ENCODE measurements at places on chromosomes 6 and 20. TPM values are rescaled to one million over a fixed set of nuclear protein-coding genes. Genes with fewer than 3 reads are reported as not detected.

DNA sequence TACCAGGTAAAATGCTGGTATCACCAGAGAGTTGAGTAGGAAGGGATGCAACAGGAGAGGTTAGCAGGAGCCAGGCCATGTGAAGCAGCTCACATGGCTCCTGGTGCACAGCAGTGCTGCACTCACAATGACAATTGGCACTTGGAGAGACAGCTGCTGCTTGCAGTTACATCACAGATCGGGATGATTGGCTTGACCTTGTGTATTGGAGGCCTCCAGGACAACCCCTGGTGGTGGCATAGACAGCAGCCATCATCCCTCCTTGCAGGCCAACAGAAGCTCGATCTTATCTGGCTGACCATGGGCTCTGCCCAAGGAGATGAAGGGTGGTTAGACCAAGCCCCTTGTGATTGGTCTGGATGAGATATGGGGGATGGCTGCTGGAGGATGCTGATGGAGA is 73.0 kb downstream of the EYA2 start:
- DNase-seq: no peak

- DNase-seq: no peak
Measured at GRCh38 chr6:75084872-75085381, 120.9 kb downstream of the COL12A1 start.

GRCh38 chr20:12051206-12052163 is 133.8 kb downstream of the BTBD3 start:
- DNase-seq: no peak

DNA sequence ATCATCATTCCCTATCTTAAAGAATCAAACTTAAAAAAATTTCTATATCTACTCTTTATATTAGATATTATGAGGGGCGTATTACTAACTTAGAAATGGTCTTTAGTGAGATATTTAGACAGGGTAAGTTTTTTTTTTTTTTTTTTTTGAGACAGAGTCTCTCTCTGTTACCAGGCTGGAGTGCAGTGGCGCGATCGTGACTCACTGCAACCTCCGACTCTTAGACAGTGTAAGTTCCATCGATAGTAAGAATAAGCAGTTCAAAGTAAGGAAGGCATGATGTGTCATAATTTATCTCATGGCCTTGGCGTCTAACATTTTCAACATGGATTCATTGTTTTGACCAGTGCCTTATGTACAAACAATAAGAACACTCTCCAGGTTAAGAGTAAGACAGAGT is 72.4 kb downstream of the MLIP start:
- DNase-seq: no peak

DNA sequence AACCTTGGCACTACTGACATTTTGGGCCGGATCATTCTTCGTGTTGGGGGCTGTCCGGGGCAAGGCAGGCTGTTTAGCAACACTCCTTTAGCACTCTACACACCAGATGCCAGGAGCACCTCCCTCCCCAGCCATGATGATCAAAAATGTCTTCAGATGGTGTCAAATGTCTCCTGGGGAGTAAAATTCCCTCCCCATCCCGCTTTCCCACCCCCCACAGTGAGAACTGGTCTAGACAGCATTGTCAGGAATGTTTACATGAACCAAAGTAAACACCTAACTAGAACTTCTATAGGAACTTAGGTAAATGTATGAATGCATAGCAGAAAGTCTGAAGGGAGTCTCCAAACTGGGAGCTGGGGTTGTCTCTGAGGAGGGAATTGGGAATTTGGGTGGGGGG is 70.0 kb upstream of the TOP1 start:
- no peak for DNase-seq

GRCh38 chr6:94562846-94563245 is 1014.5 kb upstream of the MANEA start:
- DNase-seq: no peak

GRCh38 chr6:119129968-119130484 is 51.6 kb upstream of the FAM184A start:
- DNase-seq: peak; percentile 44

DNA sequence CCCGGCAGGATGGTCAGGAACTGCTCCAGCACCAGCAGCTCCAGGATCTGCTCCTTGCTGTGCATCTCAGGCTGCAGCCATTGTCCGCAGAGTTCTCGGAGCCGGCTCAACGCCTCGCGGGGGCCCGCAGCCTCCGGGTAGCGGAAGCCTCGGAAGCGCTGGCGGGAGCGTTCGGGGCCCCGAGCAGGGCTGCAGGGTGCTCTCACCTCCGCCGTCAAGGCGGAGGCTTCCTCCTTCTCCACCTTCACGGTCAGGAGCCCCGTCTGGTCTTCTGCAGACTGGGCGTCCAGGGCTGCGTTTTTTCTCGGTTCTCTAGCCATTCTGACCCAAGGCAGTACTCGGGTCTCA is 434 bp downstream of the ZKSCAN4 start:
- DNase-seq: no peak

GRCh38 chr6:29216528-29216927 is 45.8 kb downstream of the OR2J2 start:
- no peak for DNase-seq

DNA sequence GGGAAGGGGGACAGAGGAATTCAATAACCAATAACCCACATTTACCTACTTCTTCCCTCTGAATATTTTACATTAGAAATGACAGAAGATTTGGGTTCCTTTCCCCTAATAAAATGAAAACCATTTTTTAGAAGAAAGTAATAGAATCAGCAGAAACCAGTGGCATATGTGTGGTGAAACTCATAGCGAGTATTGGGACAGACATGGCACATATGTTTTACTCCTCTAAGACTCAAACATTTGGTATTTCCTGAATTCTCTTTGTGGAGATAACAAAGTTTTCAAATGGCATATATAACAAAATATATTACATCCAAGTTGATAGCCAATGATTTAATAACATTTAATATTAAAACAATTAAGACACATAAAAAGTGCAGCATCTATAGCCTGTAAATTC is 12.9 kb upstream of the BEND3 start:
- DNase-seq: no peak

HS3ST5 gene
- total RNA-seq: not detected

KIZ gene
- 18.3 TPM for total RNA-seq
